ENCODE measurements at places on chromosomes 1 and 21. TPM values are rescaled to one million over a fixed set of nuclear protein-coding genes. Genes with fewer than 3 reads are reported as not detected.
A peak's percentile ranks its signal among the peaks of the same experiment; 100 is the strongest.

- DNase-seq = peak; percentile 62
Measured at GRCh38 chr1:20174937-20175666, 10.8 kb upstream of the UBXN10 start.

DNA sequence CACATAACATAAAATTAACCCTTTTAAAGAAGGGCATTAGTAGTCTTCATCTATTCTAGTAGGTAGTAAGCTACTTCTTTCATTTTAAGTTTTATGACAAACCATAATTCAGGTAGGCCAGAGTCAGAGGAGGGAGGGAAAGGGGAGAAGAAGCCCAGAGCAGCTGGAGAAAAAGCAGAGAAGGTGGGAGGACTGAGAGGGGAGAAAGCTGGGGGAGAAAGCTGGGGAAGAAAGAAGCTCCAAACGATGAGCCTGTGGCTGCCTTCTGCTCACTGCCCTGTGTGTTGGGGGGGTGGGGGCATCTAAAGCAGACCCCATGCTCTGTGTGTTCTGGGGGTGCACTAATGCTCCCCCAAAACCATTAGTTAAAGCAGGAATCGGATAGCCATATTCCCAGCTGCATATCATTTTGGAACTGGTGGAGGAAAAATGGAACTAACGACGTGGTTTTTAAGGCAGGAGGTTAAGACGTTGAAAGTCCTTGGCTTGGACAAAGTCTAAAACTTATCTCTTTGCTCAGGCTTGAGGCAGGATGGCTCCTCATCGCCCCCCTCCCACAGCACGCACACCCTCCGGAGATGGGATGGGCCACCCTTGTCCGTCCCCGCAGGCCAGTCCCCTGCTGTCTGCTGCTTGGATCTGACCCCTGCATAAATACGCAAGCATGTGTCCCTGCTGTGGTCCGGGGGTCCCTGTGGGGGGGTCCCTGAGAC lies 184.2 kb downstream of the DYRK1A start:
- no peak for DNase-seq

The ZNF697 gene
- total RNA-seq = 5.9 TPM

The PPFIA4 gene
- 3.1 TPM for total RNA-seq

The ADSS2 gene
- 31.8 TPM for total RNA-seq

Measured in posterior vena cava (tissue), 2 donors.